Stimulated activated CD8-positive, alpha-beta memory T cell treated with anti-CD3 and anti-CD28 coated beads, Interleukin-4, amount 100 ng/mL, for 1 hour (primary cell): ENCODE measurements at places on chromosomes 13 and 19.

DNA sequence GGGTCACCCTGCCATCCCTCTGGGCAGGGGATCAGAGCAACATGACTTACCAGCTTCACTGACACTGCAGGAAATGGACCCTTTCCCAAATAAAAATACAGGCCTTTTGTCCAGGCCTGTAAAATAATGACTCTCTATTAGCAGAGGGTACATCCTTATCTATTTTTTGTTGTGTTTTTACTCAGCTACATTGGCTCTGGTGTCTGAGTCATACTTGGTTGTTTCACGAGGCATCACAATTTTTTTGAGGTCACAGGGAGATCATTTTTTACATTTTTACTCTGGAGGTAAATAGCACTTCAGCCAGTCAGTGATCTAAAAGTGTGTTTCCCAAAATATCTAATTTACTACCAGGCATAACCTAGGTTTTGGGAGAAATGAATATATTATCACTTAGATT is 6.9 kb upstream of the HTR2A start:
- DNase-seq = no peak

GRCh38 chr19:18160493-18160970 is 7.6 kb downstream of the PIK3R2 start:
- DNase-seq = no peak

- DNase-seq = no peak
Measured at GRCh38 chr13:70747262-70747661, 639.0 kb upstream of the KLHL1 start.

DNA sequence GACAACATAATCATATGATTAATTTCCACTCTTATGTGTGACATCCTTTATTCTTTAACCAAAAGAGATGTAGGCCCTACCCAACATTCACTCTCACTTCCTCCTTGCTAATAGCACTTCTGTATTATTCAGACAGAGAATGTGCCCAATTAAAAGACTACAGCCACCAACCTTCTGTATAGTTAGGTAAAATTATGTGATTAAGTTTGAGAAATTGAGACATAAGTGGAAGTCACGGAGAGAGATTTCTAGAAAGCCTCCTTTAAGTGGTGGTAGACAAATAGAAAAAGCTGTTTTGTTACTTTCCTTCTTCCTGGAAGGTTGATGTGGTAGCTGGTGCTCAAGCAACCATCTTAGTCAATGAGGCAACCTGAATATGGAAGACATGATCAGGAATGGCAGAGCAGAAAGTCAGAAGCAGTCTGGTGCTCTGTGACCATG is 14.8 kb downstream of the EPSTI1 start:
- DNase-seq = no peak

GRCh38 chr19:1047696-1048147 is 7.8 kb downstream of the ABCA7 start:
- no peak for DNase-seq

- DNase-seq = peak; percentile 74
Measured at GRCh38 chr19:16829010-16829821, at the start of gene SIN3B. TSS of gene SIN3B (plus strand) at chr19:16829398. CDS start at chr19:16829421, 23 bp downstream.

- no peak for DNase-seq
Measured at GRCh38 chr13:34025746-34026145, 207.8 kb downstream of the RFC3 start.

- DNase-seq = no peak
Measured at GRCh38 chr13:28707629-28708427, 10.9 kb downstream of the SLC46A3 start.

DNA sequence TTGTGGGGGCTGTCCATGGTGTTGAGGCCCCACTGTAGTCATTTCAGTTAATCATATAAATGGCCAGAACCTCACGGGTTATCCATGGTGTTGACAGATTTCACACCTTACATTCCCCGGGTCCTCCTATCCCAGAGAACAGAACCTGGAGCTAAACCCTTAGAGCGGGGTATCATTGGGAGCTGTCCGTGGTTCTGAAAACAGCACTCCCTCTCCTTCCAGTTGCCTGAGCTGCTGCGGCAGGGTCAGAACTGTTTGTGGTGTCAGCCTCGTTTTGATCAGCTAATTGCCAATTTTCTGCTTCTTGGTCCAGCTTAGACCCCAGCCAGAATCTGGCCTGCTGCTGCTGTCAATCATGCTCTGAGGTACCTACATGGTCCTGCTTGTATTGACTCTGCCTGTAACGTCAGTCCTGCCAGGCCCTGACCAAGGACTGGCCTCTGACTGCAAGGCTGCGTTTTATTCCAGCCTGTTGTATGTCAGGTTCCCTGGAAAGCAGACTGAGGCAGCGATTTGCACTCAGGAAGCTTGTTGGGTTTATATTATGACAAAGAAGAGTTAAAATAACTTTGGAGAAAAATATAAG is 55.8 kb upstream of the KCTD15 start:
- DNase-seq = no peak

- DNase-seq = no peak
Measured at GRCh38 chr19:47068876-47069406, 20.5 kb upstream of the TMEM160 start.

DNA sequence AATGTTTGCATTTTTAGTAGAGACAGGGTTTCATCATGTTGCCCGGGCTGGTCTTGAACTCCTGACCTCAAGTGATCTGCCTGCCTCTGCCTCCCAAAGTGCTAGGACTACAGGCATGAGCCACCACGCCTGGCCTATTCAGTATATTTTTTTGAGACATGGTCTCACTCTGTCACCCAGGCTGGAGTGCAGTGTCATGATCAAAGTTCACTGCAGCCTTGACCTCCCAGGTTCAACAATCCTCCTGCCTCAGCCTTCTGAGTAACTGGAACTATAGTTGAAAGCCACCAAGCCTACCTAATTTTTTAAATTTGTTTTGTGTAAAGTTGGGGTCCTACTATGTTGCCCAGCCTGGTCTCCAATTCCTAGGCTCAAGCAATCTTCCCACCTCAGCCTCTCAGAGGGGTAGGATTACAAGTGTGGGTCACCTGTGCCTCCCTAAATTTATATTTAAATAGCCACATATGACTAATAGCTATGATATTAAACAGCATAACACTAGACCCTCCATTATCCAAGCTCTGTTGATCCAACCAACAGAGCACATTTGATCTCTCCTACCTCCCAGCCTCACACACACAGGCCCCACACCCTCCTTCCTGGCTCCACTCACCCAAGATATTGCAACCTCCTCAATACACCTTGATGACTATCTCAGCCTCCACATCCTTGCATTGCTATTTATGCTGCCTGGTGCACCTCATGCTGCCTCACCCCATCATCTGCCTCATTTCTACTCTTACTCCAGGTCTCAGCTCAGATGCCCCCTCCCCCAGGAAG is 2.1 kb upstream of the CEACAM19 start:
- no peak for DNase-seq

DNA sequence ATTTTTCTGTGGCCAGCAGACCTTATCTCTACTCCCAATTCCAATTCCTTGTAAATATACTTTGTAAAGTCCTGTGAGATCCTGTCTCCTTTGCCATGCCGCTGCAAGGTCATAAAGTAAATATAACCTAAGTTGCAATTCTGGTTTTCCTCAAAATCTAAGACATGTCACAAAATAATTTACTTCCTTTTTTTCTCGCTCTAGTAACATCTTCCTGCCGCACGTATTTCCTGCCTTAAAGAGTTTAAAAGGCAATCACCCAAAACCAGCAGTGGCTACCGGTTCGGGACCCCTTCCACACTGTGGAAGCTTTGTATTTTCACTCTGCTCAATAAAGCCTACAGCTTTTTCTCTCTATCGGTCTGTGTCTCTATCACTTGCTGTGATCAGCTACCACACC is 832.0 kb upstream of the SLITRK5 start:
- no peak for DNase-seq

DNA sequence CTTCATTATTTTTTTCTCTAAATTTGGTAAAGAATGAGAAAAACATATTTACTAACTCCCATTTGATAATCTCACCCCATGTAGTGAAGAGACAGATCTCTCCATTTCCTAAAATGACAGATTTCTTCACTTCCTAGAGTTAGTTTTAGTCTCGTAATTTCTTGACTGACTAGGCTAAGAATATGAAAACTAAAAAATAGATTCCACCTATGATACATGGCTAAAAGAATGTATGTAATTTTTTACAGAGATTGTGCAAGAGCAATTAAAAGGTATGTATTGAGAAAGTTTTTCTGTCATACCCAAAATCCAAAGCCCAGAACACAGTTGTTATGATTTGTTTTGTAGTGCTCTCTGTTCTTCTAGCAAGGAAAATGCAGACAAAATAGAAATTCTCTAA is 9.5 kb downstream of the NALCN start:
- DNase-seq = no peak

GRCh38 chr19:4849019-4849418 is 17.5 kb upstream of the TICAM1 start:
- DNase-seq = no peak

GRCh38 chr13:110447058-110447511 is 114.4 kb downstream of the RAB20 start:
- no peak for DNase-seq

GRCh38 chr13:24083722-24084421 is 76.6 kb upstream of the SPATA13 start:
- DNase-seq = no peak

DNA sequence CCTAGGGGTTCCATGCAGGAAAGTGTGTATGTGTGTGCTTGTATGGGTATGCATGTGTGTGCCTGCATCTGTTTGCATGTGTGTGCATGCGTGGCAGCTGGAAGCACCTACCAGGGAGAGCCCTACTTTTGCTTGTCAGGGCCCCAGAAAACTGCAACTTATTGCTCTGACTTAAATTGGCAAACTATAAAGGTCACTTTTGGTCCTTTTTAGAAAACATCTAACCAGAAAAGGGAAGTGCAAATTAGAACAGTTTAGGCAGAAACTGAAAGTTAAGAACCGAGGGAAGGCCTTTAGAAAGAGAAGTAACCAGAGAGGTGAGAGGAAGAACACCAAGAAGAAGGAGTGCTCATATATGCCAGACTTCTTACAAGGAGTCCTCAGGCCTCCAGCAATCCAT is 32.5 kb downstream of the DLEU7 start:
- no peak for DNase-seq

DNA sequence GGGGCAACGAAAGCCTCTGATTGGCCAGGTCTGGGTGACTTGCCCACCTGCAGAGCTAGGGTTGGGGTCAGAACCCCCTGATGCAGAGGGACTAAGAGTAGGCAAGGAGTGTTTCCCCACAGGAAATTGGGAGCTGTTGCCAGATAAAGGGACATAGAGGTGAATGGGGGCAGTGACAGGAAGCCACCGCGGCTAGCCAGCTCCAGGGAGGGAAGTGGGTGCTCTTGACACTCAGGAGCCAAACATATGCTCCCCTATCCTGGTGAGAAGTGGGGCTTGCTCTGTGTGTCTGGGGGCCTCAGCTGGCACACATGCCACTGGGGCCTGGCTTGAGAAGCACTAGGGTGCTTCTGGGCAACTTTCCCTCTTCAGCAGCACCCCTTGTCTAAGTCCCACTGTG is 26.0 kb downstream of the WDR88 start:
- no peak for DNase-seq

- no peak for DNase-seq
Measured at GRCh38 chr19:13234518-13234917, 84.3 kb downstream of the IER2 start.

DNA sequence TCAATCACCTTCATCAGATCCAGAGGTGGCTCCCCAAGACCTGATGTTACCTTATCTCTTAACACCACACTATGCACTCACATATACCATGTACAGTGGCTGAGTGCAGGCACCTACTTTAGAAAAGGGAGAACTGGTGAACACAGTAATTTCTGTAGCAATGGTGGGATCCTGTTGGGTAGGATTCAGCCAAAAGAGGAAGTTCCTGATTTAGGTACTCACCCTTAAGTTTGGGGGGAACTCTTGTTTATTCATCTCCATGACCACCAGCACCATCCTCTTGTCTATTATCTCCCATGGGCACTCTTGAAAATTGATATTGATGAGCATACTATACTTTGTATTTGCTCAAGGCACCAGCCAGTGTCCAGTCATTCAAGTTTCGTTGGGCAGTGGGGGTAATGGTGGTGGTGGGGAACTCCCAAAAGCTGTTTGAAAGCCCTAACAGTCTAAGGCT is 324.4 kb downstream of the LMO7 start:
- DNase-seq = no peak

DNA sequence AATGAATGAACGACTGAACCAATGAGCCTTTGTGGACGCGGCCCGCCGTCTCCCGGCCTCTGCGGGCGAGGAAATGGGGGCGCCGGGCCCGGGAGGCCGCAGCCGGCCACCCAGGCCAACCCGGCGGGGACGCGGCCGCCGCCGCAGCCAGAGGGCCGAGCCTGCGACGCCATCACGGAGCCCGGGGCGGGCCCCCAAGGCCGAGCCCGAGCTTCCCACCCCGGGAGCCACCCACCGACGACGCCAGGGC is 216 bp downstream of the SUGP2 start:
- DNase-seq = no peak

DNA sequence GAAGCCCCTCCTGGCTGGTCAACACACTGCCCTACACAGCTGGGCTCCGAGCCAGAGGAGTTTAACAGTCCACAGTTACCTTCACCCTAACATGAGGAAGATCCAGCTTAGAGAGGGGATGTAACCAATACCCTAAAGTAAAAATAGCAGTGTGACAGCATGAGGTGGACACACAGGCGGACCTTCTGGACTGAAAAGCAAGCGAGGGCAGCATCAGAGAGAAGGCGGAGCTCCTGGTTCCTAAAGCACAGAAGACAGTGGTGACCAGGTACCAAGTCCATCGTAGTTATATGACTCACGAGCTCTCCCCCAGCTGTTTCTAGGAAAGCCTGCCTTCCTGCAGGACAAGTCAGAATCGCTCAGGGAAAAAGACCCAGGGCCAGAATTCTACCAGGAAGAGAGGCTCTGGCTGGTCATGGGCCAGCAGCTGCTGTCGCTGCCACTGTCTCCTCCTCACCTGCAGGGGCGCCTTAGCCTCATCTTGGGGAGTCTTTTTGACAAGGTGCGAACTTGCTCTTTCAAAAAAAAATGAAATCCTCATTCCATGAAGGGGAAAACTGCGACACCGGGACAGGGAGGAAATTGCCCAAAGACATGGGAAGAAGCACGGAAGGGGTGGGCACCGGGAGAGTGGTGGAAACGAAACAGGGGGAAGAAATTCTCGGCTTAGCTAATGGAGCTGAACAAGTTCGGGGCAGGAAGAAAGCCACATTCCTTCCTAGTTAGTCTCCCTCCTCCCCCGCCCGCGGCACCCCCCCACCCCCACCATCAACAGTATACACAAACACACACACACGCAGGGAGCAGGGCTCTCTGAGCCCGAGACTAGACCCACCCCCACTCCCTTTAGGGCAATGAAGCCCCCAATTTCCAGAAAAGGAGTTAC is 1.7 kb downstream of the ELL start:
- DNase-seq = peak; percentile 30

DNA sequence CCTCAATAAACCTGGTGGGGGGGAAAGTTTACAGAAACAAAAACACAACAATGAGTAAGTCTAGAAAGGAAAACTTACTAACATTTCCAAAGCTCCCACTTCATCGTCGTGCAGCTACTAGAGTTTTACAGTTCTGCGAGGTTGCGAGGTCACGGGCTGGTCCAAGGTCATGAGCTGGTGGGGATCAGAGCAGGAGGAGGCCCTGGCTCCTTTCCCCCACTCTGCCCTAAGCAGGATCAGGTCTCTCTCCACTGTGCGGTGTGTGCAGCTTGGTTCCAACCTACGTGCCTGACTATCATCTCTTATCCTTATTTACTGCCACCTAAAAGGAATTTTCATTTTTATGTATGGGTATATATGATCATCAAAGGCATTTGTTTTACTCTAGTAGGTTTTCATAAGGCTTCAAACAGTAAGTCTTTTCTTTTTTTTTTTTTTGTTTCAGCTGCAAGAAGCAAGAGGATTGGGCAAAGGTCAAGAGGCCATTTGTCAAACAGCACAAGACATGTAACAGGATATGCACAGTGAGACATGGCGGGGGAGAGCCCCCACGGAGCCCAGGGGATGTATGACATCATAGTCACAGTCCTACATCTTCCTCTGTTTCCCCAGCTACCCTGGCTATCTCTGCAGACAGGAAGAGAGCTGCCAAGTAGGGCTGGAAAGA is 76.6 kb upstream of the POMP start:
- no peak for DNase-seq
